ENCODE measurements at places on chromosomes 16 and 17.

GRCh38 chr16:84618581-84619460 lies 943 bp upstream of the COTL1 start:
- DNase-seq = peak; percentile 3

GRCh38 chr16:12057266-12057665 lies 80.7 kb downstream of the SNX29 start:
- no peak for DNase-seq

GRCh38 chr16:54453871-54454270 lies 167.3 kb upstream of the IRX3 start:
- DNase-seq = no peak

DNA sequence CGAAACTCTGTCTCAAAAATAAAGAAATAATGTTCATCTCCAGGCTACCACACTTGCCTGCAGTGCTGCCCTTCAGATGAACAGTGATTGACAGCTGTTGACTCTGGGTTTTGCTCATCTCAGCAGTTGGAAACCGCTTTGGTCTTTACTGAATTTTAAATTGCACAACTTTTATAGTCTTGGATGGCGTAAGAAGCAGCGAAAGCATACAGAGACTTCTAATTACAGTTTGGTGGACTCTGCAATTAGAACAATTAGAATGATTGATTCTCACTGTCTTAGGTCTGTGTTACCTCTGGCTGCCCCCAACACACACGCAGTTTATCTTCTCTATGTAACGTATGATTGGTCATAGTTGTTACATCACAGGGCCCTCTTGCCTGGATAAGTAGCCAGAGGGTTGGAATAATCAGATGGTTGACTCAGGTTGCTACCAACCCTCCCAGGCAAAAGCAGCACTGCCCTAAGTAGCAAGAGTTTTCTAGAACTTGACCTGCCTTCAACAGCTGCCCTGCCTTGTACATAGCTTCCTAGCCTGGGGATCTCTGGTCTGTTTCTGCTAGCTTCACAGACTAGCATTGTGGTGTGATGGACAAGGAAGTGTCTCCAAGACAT lies 1.9 kb upstream of the NAT9 start:
- no peak for DNase-seq

GRCh38 chr16:22400900-22401299 lies 26.5 kb upstream of the CDR2 start:
- DNase-seq = no peak

DNA sequence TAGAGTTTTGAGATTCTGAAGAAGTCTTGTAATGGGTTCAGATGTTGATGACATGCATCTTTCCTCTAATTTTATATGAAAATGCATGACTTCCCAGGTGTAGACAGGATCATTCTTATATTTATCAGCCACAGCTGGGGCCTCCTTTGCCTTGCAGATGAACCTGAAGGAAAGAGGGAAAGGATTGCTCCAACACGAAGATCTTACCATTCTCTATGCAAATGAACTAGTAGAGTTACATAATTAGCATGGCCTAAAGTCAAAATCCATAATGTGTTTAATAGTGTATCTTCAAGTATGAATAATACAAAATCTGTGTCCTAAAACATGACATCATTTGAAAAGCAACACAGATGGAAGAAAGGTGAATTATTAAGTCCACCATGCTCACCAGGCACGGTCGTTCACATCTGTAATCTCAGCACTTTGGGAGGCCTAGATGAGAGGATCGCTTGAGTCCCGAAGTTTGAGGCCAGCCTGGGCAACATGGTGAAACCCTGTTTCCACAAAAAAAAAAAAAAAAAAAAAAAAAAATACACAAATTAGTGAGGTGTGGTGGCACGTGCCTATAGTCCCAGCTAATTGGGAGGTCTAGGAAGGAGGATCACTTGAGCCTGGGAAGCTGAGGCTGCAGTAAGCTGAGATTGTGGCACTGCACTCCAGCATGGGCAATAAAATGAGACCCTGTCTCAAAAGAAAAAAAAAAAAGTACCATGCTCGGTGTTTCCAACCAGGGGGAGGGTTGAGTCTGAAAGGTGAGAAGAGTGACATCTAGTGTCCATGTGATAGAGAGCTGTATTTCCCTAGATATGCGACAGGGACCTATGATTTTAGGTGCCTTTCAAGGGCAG lies 6.3 kb downstream of the VWA3A start:
- peak; percentile 11 for DNase-seq

DNA sequence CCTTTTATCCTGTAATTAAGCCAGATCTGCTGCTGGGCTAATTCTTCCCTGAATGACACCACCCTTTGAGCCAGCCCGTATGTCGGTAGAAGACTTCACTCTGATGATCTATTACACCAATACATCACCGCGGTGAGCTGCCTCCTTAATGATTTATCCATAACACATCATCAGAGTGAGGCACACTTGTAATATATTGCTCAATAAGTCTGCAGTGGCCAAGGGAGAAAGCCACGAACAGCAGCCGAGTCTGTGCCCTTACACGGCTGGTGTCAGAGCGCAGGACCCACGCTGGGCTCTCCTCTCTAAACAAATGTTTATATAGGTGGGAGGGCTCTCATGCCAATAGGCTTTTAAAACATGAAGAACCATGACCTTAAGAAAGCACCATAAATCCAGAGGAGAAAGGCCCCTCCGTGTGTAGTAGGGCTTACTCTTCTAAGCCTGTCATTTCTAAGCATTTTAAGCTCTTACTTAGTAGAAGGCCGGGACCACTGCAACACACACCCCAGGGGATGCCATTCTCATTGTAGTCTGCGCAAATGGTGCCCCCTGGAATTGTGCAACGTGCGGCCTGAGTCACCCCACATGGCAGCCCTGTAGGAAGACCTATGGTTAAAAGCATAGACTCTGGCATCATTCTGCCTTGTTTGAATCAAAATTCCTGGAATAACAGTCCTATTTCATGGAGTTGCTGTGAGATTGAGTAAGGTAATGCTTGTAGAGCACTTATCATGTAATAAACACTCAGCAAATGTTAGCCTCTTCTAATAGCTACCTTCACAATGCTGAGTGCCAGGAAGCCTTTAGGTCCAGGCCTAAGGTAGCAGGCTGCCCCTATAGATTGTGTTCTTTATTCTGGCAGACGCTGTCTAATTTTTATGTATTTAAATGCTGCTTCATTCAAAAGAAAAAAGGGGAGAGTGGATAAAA lies 26.1 kb downstream of the MRPS23 start:
- no peak for DNase-seq

DNA sequence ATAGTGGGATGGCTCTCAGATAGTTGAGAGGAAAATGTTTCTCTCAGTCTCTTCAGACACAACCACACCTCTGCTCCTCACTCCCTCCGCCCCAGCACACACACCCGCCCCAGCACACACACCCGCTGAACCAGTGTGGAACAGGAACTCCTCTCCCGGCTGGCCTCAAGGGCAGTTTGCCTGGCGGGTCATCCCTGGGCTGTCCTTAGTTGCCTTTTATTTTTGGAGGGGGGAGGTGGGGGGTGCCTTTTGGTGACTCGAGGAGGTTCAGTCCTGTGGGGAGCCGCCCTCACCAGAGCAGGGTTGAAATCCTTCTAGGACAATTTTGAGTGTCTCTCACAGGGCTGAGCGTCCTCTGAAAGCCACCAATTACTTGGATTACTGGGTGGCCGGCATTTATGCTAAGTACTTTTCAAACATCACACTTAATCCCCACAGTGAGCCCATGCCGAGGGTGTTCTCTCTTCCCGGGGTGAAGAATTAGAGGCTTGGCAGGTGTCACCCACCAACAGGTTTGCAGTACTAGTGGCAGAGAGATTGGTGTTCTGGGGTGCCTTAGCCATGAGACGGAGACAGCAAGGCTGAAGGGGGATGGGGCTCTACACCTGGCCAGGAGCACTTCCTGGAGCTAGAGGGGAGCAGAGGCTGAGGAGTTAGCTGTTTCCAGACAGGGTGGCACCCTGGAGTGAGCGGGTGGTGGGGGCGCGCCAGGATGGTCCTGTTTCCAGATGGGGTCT lies 2.8 kb downstream of the RASD1 start:
- DNase-seq = no peak

DNA sequence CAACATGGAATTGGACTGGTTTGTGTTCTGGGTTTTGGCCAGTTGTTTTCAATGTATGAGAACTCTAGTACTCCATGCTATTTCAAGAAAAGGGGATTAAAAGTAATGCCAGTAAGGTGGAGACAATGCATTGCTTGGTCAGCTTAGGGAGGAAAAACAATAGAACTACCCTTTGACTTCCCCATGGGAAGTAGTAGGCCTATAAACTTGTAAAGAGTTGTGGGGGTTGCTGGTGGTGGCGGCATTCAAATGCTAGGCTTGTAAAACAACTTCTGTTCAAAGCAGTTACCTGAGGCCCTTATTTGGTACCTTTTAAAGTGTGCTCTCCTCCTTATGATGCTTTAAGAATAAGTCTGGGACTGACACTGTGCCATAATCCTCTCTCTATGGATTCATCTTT lies 9.4 kb downstream of the MAP3K3 start:
- DNase-seq = no peak

DNA sequence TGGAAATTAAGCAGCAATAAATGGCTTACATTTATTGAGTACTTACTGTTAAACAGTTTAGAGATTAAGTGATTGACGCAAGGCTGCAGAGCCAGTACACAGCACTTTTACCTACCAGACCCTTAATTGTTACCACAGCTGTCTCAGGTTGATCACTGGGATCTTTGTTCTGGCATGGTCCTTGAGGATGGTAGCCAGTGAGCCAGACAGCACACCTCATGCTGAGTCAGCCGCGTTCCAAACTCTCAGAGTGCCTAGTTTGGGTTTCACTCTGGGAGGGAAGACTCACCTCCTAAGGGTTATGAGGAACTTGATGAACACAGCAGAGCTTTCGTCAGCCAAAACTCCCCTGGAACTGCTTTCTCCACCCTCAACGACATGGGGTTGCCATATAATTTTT lies 20.4 kb downstream of the CDH3 start:
- no peak for DNase-seq

- DNase-seq = no peak
Measured at GRCh38 chr17:4536742-4537411, 18.3 kb downstream of the MYBBP1A start.

DNA sequence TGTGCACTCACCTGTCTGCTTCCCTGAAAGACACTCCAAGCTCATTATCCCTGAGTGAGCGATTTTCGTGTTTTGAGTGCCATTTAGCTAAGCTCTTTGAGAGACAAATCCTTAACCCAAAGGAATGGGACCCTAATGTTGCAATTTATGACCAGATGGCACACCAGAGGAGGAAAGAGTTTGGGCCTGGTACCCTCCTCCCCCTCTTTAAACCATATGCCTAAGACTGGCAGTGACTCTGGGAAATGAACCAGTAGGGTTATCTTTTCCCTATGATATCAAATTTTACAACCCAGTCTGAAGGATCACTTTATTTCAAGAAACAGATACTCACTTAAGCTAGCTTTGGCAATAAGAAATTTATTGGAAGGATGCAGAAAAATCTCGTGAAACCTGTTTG lies 550.4 kb downstream of the TOX3 start:
- DNase-seq = no peak

DNA sequence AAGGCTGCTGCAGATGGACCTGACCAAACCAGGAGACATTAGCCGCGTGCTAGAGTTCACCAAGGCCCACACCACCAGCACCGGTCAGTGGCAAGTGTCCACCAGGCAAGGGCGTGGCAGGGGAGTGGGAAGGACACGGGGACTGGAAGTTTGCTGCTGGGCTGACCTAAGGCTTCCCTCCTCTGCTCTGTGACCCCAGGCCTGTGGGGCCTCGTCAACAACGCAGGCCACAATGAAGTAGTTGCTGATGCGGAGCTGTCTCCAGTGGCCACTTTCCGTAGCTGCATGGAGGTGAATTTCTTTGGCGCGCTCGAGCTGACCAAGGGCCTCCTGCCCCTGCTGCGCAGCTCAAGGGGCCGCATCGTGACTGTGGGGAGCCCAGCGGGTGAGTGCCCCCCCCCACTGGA lies 4.8 kb downstream of the HSD11B2 start:
- no peak for DNase-seq

DNA sequence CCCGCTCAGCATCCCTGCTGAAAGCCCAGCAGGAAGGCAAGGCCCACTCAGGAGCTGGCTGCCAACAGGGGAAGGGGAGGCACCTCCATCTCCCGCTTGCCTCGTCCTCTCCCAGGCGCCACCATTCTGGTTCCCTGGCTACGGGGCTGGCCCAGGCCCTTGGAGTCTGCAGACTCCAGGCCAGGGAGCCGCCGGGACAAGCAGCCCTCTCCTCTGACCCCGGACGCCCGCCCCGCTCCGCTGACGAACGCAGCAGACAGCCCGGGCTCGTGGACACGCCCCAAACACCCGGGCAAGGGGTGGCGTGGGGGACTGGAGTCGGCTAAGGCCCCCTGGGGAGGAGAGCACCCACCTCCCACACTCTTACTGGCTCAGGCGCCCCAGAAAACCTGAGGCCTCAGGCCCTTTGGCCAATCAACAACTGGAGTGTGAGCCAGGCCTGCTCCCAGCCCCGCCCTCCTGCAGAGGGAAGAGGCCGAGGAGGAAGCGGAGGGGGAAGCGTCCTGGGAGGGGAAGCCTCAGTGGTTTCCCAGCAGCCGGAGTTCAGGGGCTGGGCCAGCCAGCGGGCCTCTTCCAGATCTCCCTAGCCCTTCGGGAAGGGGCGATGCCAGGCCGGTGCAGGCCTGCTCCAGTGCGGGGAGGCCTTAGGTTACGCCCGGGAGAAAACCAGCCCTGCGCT lies 4.2 kb downstream of the MNT start:
- peak; percentile 67 for DNase-seq

DNA sequence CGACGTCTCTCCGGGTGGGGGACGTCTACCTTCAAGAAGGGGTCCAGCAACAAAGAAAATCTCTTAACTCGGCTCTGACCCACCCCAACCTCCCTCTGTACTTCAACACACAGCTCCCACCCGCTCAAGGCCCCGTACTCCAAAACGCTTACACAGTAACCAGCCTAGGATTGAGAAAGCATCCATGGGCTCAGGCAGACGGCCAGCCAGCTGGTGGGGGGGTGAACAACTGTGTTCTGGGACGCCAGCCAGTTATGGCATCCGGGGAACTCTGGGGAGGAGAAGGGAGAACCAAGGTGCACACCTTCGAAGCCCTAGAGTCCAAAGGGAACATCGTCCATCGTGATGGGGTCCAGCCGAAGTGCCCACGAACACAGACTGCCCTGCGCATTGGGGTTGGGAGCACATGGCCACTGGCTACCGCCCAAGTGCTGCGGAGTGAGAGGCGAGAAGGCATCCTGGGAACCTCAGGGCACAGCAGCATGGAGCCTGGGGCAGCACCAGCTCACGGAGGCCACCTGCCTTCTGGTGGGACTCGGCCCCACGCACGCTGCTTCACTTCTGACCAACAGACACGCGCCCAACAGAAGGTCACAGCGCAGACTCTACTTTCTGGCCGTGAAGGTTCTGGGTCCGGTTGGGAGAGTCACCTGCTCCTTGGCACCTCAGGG lies 14.3 kb downstream of the SLC16A3 start:
- no peak for DNase-seq

DNA sequence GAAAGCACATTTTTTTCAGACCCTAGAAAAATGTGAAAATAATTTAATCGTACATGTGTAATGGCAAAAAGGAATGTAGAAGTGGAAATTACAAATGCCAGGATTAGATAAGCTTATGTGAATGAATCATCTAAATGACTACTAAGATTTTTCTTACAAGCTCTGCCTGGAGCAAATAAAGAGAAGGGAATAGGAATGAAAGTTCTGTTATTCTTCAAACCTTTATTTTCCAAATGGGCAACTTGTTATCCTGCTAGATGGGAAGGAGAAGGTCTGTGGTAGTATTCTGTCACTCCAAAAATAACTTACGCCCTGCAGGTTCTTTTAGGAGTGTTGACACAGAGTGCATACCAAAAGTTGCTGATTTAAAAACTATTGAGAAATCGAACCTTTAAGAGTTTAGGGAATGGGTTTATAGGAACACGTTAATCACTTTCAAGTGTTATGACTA lies 9.7 kb downstream of the CTCF start:
- no peak for DNase-seq

Measured in CD4-positive, alpha-beta T cell treated with Interleukin-17A for 4 hours (primary cell).